Stimulated activated CD4-positive, alpha-beta T cell treated with anti-CD3 and anti-CD28 coated beads, TNF-alpha, amount 100 ng/mL, for 48 hours (primary cell): ENCODE measurements at places on chromosomes 6 and 20.

GRCh38 chr6:20811109-20811761 is 277.0 kb downstream of the CDKAL1 start:
- DNase-seq, result no peak

DNA sequence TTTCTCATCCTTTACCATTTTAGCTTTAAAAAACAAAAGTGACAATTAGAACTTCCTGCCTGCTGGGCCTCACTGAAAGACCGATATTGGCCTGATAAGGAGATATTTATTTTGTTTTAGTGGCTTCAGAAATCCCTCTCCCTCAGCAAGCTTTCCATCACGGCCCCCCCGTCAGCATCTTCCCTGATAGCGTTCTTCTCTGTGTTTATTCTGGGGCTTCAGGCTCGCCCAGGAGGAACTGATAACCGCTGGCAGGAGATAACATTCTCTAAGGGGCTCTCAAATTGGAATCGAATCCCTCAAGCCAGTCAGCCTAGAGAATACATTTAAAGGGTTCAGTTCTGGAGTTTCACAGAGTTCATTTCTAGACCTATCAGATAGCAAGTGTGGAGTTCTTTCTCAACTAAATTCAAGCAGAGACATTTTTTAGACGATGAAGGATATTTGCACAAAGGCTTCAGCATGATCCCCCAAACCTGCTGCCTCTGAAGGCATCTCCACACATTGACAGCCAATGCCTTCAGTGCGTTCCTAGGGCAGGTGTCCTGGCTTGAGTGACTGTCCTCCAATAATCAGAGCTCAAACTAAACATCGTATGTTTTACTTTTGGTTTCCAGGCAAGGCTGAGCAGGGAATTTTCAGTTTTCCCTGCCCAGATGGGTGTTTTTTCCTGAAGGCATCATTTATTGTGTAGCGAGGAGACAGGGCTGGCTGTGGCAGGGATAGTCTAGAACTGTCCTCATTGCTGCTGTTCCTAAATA is 17.0 kb downstream of the PRDM1 start:
- no peak for DNase-seq

DNA sequence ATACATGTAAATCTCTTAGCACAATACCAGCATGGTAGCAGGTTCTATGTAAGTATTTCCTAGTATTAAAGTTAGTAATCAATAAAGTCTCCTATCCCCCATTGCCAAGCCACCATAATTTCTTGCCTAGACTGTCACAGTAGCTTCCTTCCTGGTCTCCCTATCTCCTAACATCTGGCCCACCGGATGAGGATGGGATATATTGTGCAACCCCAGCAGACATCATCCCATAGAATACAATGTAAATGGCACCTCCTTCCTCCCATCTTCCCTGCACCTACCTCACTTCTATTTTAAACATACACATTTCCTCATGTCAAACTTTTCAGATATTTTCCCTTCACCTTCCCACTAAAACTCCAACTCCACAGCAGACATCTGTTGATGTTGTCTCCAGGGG is 3.5 kb upstream of the BTN3A1 start:
- DNase-seq, result no peak

DNA sequence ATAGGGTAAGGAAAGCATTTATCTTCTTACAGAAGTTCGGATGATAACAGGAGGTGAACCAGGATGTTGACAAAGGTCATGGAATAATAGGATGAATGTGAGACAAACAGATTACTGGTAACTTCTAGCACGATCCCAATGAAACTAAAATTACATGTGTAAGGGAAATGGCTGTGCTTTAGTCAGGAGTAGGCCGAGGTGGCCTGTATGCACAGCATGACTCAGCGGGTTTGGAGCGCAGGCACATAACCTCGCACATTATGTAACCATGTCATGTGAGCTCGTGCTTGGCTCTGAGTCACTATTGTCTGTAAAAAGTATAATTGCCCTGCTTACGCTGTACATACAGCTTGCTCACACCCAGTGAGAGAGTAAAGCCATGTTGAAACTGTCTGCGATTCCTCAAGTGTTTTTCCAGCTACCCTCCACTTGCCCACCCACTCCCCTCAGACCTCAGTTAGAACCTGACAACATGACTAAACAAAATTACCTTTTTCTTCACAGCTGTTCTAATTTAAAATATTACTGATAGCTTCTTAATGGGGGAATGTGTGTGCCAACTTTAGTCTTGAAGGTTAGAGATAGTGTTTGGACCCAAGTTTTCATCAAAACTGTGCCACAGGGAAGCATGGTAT is 8.2 kb downstream of the CYB5R4 start:
- DNase-seq, result no peak

GRCh38 chr20:20752712-20753111 is 40.3 kb upstream of the RALGAPA2 start:
- no peak for DNase-seq
